ENCODE measurements at places on chromosomes 1 and 21.
A peak's percentile ranks its signal among the peaks of the same experiment; 100 is the strongest.

DNA sequence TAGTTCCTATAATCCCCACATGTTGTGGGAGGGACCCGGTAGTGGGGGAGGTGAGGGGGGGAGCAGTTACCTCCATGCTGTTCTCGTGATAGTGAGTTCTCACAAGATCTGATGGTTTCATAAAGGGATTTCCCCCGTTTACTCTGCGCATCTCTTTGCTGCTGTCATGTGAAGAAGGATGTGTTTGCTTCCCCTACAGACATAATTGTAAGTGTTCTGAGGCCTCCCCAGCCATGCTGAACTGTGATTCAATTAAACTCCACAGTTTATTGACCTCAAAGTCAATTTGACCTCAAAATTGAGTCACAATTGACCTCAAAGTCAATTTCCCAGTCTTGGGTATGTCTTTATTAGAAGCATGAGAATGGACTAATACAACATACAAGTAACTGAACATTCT is 19.7 kb downstream of the DPH5 start:
- H3K36me3 ChIP-seq = peaks cover 3% of the 10 kb centered on the region
- no peak for DNase-seq
- no peak overlapping the region for H3K27ac ChIP-seq
- H3K27me3 ChIP-seq = no peaks in the 10 kb centered on the region

DNA sequence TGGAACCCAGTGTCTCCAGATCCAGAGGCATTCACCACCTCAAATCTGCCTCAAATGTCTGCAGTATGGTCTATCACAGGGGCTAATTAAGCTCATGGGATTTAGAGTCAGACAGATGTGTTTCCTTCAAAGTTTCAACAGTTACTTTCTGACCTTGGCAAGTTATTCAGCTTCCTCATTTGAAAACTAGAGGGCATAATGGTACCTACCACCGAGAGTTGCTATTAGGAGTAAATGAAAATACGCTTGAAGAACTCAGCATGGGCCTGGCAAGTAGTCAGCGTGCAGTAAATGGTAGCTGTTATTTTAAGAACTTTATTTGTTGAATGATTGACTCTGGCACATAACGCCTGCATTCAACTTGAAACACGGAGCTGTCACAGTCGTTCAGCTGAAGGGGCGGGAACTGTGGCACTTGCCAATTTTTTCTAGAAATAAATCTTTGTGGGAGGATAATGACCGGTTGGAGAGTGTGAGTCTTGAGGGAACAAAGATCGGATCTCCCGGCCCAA is 1.2 kb upstream of the CAP1 start:
- peak overlapping the region; percentile 98 for H3K27ac ChIP-seq
- peaks cover 3% of the 10 kb centered on the region for H3K36me3 ChIP-seq
- DNase-seq = peak; percentile 59
- H3K27me3 ChIP-seq = no peaks in the 10 kb centered on the region
- peak overlapping the region; percentile 63 for H3K4me3 ChIP-seq

DNA sequence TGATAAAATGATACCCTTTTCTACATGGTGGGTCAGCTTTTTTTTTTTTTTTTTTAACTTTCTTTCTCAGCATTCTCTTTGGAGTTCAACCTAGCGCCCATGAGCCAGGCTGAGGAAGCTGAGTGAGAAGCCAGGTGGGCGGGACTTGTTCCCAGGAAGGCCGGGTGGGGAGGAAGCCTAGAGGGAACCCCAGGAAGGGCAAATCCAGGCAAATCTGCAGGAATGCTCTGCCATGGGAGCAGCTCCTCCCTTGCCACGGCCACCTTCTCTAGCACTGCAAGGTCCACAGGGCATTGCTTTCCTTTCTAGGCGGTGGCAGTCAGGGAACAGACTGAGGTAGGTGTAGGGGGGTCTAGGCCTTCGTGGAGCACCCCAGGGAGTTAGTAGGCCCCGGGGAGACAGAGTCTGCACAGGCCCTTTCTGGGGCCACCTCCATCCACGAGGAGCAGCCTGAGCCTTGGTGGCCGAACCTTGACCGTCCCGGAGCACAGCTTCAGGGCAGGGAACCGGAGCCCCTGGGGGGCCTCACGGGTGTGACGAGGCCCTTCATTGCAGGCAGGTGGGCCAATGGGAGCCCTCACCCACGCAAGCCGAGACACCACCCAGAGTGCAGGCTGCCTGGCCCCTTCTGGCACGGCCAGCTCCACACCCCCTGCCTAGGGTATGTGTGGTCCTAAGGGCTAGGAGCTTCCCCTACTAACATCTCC is 18.2 kb upstream of the CCDC27 start:
- no peaks in the 10 kb centered on the region for H3K27me3 ChIP-seq
- no peak for DNase-seq
- H3K4me1 ChIP-seq = peaks cover 6% of the 10 kb centered on the region

DNA sequence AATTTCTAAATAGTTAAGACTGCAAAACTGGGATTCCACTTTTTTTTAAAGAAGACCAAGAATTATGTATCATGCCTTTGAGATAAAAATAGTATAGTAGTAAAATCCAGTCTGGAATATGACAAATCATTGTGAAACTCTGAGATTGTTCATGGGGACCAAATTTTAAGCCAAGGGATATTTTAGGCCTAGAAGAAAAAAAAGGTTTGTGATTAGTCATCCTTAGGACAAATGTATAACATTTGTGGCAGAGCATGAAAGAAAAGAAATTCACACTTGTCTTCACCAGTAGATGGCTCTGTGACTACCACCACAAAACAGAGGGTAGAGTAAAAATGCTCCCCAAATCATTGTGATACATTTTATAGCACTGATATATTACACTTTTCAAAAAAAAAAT is 226.1 kb downstream of the KCTD3 start:
- DNase-seq = peak; percentile 14
- no peaks in the 10 kb centered on the region for H3K4me1 ChIP-seq
- no peak overlapping the region for H3K27ac ChIP-seq
- peaks cover 35% of the 10 kb centered on the region for H3K27me3 ChIP-seq

GRCh38 chr21:28247454-28248020 is 745.1 kb downstream of the LTN1 start:
- H3K4me3 ChIP-seq = no peak overlapping the region
- no peaks in the 10 kb centered on the region for H3K27me3 ChIP-seq

GRCh38 chr1:55334160-55334559 is 119.0 kb upstream of the USP24 start:
- no peaks in the 10 kb centered on the region for H3K27me3 ChIP-seq
- no peak overlapping the region for H3K27ac ChIP-seq
- H3K36me3 ChIP-seq = no peaks in the 10 kb centered on the region
- H3K4me1 ChIP-seq = peaks cover 23% of the 10 kb centered on the region

GRCh38 chr1:116218922-116219321 is 107.7 kb downstream of the MAB21L3 start:
- DNase-seq = peak; percentile 29
- H3K27me3 ChIP-seq = no peaks in the 10 kb centered on the region
- H3K27ac ChIP-seq = no peak overlapping the region
- no peak overlapping the region for H3K4me3 ChIP-seq

DNA sequence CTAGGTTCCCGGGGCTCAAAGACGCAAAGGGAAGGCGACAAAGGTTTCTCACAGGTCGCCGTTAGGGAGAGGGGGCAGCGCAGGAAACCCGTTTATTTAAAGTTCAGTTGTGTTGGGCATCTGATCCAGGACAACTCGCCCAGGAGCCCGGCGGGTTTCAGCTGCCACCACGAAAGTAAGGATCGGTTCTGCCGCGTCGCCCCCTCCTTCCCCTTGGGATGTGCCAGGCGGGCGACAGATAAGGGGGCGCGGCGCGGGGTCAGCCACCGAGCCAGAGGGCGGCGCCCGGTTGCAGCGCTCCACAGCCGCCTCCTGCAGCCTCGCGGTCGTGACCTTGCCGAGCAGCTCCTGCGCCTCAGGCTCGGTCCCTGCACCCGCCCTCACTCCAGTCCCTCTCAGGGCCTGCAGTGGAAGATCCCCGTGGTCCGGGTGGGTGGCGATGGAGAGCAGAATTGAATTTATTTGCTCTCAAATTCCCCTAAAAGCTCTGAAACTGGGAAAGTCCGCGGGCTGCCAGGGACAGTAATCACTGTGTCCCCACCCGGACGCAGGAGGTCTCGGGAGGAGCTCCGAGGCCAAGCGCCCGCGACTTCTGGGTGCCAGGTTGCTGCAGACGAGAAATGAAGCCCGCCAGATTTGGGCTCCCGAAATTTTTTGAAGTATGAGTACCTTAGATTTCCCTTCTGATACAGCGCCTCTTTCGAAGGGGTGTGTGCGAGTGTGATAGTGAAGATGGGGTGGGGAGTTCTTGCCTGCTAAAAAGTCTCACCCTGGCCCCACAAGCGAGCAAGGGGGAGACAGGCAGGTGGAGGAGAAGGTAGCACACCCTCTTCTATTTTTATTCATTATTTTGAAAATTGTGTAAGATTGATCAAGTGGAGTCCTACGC is 28.4 kb upstream of the NFIA start:
- peak overlapping the region; percentile 92 for H3K27ac ChIP-seq
- peaks cover 15% of the 10 kb centered on the region for H3K4me1 ChIP-seq
- H3K36me3 ChIP-seq = no peaks in the 10 kb centered on the region
- DNase-seq = peak; percentile 46

DNA sequence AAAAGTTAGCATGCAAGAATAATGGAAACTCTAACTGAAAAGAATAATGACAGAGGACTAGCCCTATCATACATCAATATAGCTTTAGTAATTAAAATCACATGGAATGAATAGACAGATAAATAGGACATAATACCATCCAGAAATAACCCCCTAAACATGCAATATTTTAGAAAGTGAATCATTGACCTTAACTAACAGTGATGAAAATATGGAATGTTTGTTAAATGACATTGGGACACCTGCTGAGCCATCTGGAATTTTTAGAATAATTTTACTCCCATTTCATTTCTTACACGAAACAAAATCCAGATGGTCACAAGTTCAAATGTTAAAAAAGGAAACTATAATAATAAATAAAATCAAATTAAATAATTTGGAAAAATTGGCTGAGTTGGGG is 53.1 kb upstream of the FMO3 start:
- H3K27ac ChIP-seq = no peak overlapping the region
- H3K36me3 ChIP-seq = no peaks in the 10 kb centered on the region
- no peaks in the 10 kb centered on the region for H3K27me3 ChIP-seq
- H3K4me3 ChIP-seq = no peak overlapping the region
- no peaks in the 10 kb centered on the region for H3K4me1 ChIP-seq

DNA sequence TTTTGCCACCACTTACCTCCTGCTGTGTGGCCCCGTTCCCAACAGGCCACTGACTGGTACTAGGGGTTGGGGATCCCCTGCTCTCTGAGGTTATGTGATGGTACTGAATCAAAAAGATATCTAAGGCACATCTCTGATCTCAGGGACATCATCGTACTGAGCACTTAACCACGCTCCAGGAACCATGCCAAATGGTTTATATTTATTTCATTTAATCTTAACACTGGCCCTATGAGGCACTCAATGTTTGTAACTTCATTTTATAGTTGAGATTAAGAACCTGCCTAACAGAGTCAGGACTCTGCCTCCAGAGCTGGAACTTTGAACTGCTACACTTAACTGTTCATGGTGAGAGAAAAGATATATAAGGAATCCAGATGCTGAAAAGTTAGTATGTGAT is 98.0 kb upstream of the HP1BP3 start:
- DNase-seq = peak; percentile 23
- peaks cover 4% of the 10 kb centered on the region for H3K36me3 ChIP-seq
- H3K27me3 ChIP-seq = no peaks in the 10 kb centered on the region
- H3K4me3 ChIP-seq = no peak overlapping the region
- no peaks in the 10 kb centered on the region for H3K4me1 ChIP-seq

DNA sequence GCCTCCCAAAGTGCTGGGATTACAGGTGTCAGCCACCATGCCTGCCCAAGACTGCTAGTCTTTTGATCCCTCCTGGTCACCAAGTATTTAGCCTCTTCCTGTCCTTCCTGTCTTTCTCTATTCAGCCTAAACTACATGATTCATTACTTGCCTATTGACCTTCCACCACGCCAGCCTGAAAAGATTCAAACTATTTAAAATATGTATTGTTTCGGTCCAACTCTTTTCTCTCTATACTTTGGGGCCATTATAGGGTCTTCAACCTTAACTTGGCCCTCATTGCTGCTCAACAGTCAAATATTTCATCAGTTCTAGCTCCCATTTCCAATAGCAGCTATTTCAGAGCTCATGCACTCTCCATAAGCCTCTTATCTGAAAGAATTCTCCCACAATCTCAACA is 153.0 kb downstream of the TNFSF18 start:
- no peaks in the 10 kb centered on the region for H3K27me3 ChIP-seq
- peaks cover 4% of the 10 kb centered on the region for H3K4me1 ChIP-seq
- H3K27ac ChIP-seq = no peak overlapping the region

- no peaks in the 10 kb centered on the region for H3K36me3 ChIP-seq
- H3K27ac ChIP-seq = no peak overlapping the region
- no peak overlapping the region for H3K4me3 ChIP-seq
- no peak for DNase-seq
- H3K27me3 ChIP-seq = no peaks in the 10 kb centered on the region
Measured at GRCh38 chr1:101924700-101925099, 72.0 kb downstream of the OLFM3 start.

DNA sequence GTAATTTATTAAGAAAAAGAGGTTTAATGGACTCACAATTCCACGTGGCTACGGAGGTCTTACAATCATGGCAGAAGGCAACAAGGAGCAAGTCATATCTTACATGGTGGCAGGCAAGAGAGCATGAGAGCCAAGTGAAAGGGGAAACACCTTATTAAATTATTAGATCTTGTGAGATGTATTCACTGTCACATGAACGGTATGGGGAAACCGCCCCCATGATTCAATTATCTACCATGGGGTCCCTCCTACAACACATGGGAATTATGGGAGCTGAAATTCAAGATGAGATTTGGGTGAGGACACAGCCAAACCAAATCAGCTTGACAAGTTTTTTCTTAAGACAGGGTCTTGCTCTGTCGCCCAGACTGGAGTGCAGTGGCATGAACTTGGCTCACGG is 14.3 kb downstream of the DAP3 start:
- no peaks in the 10 kb centered on the region for H3K27me3 ChIP-seq
- no peaks in the 10 kb centered on the region for H3K36me3 ChIP-seq
- no peaks in the 10 kb centered on the region for H3K4me1 ChIP-seq
- H3K4me3 ChIP-seq = no peak overlapping the region
- no peak for DNase-seq

- H3K27me3 ChIP-seq = no peaks in the 10 kb centered on the region
- no peak overlapping the region for H3K27ac ChIP-seq
- H3K36me3 ChIP-seq = no peaks in the 10 kb centered on the region
- no peak for DNase-seq
- no peak overlapping the region for H3K4me3 ChIP-seq
- H3K4me1 ChIP-seq = peaks cover 17% of the 10 kb centered on the region
Measured at GRCh38 chr1:23371987-23372880, 2.6 kb upstream of the ZNF436 start.

Data from lung (tissue), 17 donors.